ENCODE measurements at places on chromosomes 5 and 9.

- DNase-seq = no peak
Measured at GRCh38 chr5:41878173-41878572, 7.9 kb upstream of the OXCT1 start.

GRCh38 chr9:3585606-3586005, 59.8 kb upstream of the RFX3 start:
- no peak for DNase-seq

GRCh38 chr5:100647461-100648230, 112.5 kb downstream of the FAM174A start:
- DNase-seq = no peak

DNA sequence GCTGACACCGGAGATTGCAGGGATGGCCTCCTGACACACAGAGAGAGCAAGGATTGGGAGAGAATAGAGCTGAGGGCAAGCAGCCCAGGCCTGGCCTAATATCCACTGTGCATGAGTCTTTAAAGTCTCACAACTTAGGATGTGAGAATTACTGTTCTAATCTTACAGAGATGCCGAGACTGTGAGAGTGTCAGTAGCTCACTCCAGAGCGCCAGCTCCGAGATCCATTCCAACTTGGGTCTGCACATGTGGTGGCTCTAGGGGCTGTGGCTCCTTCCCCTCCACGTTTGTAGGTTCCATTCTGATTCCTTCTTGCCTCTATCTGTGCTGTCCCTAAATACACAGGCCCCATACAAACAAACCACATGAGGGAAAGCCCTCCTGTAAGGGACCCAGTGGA, 304.6 kb downstream of the MLLT3 start:
- DNase-seq = no peak

GRCh38 chr5:171415115-171415730, 4.2 kb upstream of the FGF18 start:
- DNase-seq = no peak

- DNase-seq = no peak
Measured at GRCh38 chr9:7520396-7520795, 279.2 kb downstream of the DMAC1 start.

DNA sequence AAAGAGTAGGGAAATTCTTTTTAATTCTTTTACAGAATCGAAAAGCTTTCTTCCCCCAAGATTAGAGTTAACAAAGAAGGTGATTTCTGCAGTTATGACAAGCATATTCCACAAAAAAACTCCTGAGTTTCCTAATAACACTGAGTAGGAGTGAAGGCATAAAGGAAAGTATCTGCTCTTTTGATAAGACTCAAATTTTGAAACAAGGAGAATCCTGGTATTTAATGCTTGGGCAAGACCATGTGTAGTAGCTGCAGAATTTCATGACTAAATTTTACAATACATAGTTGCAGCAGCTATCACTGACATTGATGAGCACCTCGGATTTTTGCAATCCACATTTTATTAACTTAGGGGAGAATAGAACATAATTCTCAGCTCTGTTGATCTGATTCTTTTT, 92.6 kb downstream of the MARCHF3 start:
- no peak for DNase-seq

DNA sequence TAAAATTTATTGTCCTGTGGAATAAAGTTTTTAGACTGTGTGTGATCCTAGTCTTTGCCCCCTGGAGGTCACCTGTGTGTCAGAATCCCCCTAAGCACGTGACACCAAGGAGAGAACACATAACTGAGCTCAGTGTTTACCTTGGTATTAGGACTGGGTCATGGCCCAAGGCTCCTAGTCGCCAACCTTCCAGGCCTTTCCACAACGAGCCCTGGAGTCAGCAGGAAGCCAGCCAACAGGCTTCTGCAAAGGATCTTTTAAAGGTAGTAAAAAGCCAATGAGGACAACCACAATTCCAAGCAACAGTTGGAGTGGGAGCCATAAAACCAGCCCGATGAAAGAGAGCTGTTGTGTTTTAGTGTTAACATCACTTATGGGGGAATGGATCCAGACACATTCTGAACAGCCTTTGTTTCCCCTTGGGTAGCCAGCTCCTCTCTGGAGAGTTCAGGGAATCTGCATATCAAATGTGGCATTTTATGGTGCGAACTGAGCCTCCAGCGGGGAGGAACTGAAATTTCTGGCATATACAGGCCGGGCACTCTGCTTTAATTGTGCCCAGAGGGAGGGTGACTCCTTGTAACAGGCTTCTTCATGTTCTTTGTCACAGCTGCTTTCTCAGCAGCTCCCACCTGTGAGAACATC, 239.9 kb downstream of the FSTL4 start:
- no peak for DNase-seq

GRCh38 chr5:146007270-146007669, 70.9 kb downstream of the SH3RF2 start:
- DNase-seq = no peak

DNA sequence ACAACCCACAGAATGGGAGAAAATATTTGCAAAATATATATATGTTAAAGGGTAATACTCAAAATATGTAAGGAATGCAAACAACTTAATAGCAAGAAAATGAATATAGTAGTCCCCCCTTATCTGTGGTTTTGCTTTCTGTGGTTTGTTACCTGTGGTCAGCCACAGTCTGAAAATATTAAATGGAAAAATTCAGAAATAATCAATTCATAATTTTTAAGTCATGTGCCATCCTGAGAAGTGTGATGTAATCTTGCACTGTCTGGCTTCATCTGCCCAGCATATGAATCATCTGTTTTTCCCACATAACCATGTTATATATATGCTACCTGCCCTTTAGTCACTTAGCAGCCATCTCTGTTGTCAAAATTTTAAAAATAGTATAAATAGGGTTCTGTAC, 11.7 kb downstream of the CER1 start:
- no peak for DNase-seq

GRCh38 chr9:22044583-22044982, 35.5 kb upstream of the CDKN2B start:
- no peak for DNase-seq

GRCh38 chr5:1429066-1429465, 16.2 kb downstream of the SLC6A3 start:
- no peak for DNase-seq

DNA sequence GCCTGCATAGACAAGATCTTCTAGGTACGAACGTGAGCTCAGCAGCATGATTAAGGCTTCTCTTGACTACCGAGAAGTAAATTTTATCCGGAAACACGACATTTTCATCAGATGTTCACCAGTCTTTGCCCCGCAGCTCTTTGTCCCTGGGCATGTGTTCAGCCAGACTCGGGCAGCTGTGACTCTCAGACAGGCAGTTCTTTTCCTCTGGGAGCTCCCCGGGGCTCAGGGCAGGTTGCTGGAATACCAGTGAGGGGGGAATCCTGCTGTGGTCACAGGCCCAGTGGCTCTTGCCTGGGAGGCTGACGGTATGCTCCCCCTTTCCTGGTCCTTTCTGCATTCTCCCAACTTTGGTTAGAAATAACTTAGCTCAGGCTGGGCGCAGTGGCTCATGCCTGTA, 186.1 kb downstream of the GNA14 start:
- DNase-seq = no peak

GRCh38 chr9:37618817-37619216, 26.4 kb upstream of the TOMM5 start:
- no peak for DNase-seq

DNA sequence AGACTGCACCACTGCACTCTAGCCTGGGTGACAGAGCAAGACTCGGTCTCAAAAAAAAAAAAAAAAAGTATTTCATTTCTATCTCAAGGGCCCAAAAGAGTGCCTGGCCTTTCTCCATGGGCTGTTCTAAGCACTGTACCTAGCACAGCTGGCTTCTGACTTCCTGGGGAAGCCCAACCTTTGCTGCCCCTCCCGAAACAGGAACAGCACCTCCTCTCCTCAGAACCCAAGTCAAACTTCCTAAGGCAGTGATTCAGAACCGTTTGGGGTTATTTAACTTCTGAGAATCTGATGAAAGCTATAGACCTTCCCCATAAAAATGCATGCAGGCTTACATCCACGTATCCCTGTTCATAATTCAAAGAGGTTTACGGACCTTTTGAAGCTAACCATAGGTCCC, 57.8 kb downstream of the NRG2 start:
- no peak for DNase-seq

DNA sequence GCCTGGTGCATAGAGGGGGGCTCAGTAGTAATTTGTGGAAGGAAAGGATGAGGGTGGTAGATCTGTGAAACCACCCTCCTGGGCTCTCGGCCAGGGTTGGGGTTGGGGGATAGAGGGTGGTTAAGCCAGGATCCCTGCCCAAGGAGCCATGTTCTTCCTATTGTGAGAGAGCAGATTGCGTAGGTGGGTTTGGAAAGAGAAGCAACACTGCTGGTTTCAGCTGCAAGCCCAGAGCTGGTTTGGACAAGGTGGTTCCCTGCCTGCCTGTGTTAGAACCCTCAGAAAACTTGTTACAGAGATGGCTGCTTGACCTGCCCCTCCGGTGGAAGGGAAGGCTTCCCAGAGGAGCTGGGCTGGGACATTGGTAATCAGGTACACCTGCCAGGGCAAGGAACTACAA, 131.2 kb upstream of the HAND1 start:
- no peak for DNase-seq

DNA sequence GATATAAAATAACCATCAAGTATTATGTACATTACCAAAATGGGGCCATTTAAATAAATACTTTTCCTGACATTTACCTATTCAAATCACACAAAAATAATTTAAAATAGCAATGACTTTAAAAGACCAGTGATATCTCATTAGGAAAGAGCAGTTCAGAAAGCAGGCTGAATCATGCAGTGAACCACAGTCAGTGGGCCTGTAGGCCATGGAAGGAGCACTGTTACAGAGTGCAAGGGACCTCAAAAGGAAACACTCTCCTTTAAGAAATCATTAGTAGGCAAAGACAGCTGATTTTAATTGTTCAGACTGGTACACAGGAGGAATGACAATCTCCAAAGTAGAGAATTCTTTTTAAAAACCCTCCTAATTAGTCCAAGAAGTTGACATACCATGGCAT, 283.5 kb upstream of the EFNA5 start:
- DNase-seq = no peak

DNA sequence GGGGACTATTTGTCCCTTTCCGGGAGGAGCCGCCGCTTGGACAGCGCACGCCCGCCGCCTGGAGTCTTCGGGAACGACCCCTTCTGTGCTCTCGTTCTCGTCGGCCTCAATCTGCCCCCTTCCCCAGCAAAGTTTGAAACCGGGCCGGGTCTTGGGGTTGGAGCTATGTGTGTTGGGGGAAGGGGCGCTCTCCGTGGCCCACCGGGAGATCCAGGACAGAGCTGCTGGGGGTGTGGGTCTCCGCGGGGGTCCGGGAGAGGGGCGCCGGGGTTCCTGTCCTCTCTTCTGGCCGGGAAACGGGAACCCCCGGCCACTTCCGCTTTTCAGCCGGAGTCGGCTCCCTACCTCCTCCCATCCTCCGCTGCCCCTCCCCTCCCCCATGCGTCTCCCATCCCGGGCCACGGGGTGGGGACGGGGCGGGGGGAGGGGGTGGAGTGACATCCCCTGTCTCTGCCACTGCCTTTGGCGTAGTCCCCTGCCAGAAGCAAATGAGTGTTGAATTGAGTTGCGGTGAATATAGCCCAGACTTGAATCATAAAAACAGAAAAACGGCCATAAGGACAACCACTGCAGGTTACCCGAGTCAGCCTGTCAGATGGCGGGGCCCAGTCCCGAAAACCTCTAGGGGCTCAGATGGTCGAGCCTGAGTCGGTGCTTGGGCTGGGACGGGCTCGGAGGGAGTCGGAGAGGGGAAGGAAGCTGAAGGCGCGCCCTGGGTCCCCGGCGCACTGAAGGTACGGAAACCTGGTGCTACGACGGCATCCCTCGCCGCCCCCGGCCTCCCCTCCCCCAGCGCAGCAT, 1.1 kb downstream of the CPLX2 start:
- no peak for DNase-seq

GRCh38 chr9:107940616-107941595, 451.3 kb upstream of the KLF4 start:
- no peak for DNase-seq

GRCh38 chr5:166356096-166356495, 1935.3 kb upstream of the WWC1 start:
- DNase-seq = no peak

GRCh38 chr9:33781736-33782135, 13.6 kb upstream of the PRSS3 start:
- DNase-seq = no peak

DNA sequence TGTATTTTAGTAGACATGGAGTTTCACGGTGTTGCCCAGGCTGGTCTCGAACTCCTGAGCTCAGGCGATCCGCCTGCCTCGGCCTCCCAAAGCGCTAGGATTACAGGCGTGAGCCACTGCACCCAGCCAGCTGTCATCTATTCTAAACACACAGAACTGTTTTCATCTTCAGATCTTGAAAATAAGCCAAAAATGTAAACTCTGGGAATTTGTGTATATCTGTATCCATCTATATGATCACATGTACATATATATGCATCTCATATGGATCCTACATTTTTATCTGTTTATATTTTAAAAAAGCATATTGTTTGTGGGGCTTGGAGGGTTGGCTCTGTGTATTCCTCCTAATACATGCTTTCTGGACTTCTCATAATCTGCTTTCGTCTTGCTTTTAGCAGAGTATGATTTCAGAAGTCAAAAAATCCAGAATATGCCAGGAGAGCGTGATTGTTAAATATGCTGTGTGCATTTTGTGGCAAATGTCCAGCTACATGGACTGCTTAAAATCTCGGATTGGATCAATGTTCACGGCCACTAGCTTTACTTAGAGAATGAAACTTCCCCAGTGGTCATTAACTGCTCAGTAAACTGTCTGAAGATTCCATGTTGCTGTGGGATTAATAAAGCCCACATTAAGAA, 274.4 kb upstream of the IRX1 start:
- DNase-seq = no peak

DNA sequence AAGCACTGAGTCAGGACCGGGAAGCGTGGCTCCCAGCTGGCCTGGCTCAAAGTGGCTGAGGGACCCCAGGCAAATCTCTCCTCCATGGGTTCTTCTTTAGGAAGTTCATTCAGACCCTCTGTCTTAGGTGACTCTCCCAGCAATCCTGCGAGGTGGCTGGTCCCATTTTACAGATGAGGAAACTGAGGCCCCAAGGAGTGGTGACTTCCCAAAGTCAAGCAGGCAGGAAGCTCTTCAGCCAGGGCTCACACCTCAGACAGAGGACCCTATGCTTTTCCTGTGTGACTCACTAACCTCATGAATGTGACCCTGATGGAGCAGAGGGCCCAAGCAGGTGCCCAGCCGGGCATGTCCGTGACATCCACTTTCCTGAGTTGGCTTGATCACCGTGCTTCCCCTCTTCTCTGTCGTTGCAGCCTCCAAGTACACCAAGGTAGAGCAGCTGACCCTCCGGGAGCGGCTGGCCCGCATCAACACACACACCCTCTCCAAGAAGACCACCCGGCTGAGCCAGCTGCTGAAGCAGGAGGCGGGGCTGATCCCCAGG, 36.5 kb downstream of the ARHGEF37 start:
- no peak for DNase-seq

- no peak for DNase-seq
Measured at GRCh38 chr5:167245868-167246267, 1045.6 kb upstream of the WWC1 start.

GRCh38 chr9:96510258-96510657, 60.3 kb downstream of the HABP4 start:
- no peak for DNase-seq

- DNase-seq = peak; percentile 86
Measured at GRCh38 chr5:157222506-157223230, 42.0 kb downstream of the ITK start.

Data from stimulated activated CD8-positive, alpha-beta memory T cell treated with anti-CD3 and anti-CD28 coated beads, Interleukin-7, amount 100 ng/mL, for 4 hours (primary cell).